ENCODE measurements at places on chromosomes 2 and 18.

- H3K27ac ChIP-seq = no peak overlapping the region
- no peaks in the 10 kb centered on the region for H3K27me3 ChIP-seq
- no peak for DNase-seq
- peaks cover 46% of the 10 kb centered on the region for H3K36me3 ChIP-seq
Observed at GRCh38 chr2:233164128-233164635, 87.3 kb upstream of the ATG16L1 start.

DNA sequence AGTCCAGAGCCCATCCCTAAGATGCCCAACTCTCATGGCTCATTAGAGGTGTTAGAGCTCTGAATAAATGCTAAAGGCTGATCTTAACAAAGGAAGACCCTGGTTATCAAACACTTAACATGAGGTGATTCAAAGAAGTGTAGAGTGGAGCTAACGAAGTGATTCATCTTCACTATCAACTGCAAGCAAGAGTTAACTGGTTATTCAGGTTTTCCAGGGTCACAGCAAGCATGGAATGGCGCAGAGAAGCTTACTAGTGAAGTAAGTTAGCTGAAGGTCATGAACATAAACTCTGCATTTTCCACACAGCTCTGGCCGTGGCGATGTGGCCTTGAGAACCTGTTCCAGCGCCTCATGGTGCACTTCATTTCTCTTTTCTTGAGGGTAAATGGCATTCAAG is 17.0 kb downstream of the RND3 start:
- no peak for DNase-seq
- H3K27me3 ChIP-seq = no peaks in the 10 kb centered on the region
- H3K36me3 ChIP-seq = no peaks in the 10 kb centered on the region

DNA sequence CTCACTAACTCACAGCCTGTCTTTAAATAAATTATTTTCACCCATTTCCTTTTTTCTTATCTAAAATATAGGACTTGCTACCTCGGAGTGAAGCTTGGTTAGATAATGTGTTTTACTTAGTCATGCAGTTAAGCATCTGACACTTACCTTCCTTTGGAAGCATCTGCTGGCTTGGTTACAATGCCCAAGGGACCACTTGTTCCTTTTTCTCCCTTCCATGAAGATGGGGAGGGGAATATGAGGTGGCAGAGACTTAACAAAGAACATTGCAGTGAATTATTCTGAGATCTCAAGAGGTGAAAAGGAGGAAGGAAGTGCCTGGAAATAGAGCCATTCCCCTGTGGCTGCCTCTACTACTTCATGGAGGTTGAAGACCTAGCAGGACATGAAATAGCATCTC is 145.4 kb upstream of the FOSL2 start:
- H3K27ac ChIP-seq = no peak overlapping the region
- H3K27me3 ChIP-seq = no peaks in the 10 kb centered on the region
- H3K4me1 ChIP-seq = peaks cover 36% of the 10 kb centered on the region
- H3K4me3 ChIP-seq = no peak overlapping the region

DNA sequence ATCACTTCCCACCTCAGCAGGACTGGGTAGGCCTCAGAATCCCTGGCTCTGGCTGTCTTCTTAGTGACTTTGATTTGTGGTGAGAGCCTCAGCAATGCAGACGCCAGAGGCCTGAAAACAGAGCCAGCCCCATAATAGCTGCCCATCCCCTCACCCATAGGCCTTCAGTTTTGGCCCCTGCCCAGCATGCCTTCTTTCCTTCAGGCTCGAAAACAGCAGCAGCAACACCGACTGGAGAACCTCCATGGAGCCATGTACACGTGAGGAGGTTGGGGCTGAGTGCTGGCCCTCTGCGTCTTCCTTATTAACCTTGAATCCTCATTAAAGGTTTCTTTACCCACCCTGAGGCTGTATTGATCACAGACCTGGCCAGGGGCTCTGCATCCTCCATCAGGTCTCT is 1.7 kb downstream of the RNF181 start:
- DNase-seq = no peak
- peak overlapping the region; percentile 91 for H3K27ac ChIP-seq
- peaks cover 30% of the 10 kb centered on the region for H3K36me3 ChIP-seq
- H3K4me1 ChIP-seq = peaks cover 34% of the 10 kb centered on the region

- H3K27ac ChIP-seq = no peak overlapping the region
- no peaks in the 10 kb centered on the region for H3K27me3 ChIP-seq
- no peak overlapping the region for H3K4me3 ChIP-seq
- DNase-seq = no peak
Observed at GRCh38 chr2:15653806-15654726, 62.4 kb downstream of the DDX1 start.

GRCh38 chr2:215899141-215900074 is 113.9 kb downstream of the MREG start:
- no peak overlapping the region for H3K27ac ChIP-seq
- no peak overlapping the region for H3K4me3 ChIP-seq
- H3K4me1 ChIP-seq = peaks cover 3% of the 10 kb centered on the region
- DNase-seq = no peak

Data from activated CD4-positive, alpha-beta T cell treated with anti-CD3 and anti-CD28 coated beads, Interleukin-2, amount 10 ng/mL, durations not matched to agents 7 days and 5 days (primary cell).